ENCODE measurements at places on chromosomes 1 and 21.
A peak's percentile ranks its signal among the peaks of the same experiment; 100 is the strongest.

- DNase-seq: peak; percentile 74
Measured at GRCh38 chr1:151934048-151934493, 24.8 kb upstream of the THEM4 start.

- DNase-seq: no peak
Measured at GRCh38 chr21:34941162-34941561, 107.9 kb downstream of the RUNX1 start.

DNA sequence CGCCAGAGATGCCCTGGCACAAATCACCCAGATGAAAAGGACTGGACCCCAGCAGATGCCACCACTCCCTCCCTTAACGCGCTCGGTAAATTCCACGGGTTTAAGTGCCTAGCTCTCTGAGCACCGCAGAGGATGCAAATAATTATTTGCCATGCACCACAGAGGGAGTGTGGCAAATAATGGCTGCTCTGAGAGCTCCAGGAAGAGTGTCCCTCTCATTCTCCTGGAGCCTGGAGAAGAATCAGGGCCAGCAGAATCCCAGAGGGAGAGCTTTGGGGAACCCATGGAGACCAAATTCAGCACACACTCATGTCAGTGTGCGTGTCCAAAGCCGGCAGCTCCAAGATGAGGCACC, 667 bp downstream of the HHIPL2 start:
- DNase-seq: no peak

DNA sequence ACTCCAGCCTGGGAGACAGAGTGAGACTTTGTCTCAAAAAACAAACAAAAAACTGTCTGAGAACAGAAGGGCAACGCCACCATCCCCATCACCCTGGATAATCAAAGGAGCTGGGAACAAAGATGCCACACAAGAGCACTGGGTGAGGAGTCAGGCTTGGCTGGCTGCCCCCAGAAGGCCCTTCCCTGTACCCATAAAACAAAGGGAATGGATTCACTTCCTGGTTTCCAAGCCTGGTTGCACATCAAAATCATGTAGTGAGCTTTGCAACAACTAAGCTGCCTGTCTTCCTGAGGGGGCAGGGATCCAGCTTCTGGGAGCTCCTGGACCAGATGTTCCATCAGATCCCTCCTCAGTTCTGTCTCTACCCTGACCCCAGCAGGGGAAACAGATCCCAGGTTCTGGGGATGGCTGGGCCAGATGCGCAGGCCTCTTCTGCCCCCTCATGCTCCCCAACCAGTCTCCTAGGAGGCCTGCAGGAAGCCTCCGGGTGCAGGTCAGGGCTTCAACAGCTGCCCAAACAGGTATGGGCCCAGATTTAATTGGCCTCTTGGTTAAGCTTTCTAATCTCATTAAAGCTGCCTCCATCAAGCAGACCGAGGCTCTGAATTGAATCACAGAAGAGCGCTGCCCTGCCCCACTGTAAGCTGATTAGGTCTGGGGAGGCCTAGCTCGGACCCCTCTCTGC, 97.8 kb downstream of the MRPL37 start:
- DNase-seq: peak; percentile 31

DNA sequence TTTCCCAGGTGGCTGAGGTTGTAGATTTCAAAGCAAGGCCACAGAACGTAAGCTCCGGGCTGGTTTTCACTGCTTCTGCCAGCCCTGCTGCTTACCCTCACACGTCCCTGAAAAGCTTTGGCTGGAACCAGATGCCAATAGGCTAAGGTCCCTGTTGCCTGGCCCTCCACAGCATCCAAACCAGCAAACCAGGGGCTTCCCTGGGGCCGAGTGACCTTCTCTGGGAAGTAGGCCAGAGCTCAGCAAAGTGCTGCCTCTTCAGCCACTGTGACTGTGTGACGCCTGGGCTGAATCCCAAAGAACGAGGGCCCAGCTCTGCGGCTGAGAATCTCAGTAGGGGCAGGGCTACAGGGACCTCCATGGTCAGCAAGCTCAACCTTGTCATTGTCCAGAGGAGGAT, 28.9 kb upstream of the RBM15 start:
- no peak for DNase-seq

- no peak for DNase-seq
Measured at GRCh38 chr1:52795464-52795863, 47.1 kb upstream of the ZYG11A start.

- no peak for DNase-seq
Measured at GRCh38 chr1:89631816-89632656, 884 bp upstream of the LRRC8C start.

DNA sequence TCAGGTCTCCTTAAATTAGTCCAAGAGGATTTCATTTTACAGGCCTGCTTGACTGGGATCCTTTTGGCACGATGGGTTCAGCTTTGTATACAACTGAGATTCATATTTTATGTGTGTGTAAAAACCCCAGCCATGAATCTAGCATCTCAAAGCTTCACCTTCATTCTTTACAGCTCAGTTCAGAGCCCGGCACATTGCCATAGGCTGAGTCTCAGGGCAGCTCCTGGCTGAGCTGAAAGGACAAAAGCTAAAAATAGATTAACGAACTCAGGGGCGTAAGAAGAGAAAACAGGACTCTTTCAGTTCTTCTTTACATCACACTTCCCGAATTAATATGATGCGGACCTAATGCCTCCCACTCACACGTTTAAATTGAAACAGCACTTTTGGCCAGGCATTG, 262.8 kb upstream of the PBX1 start:
- no peak for DNase-seq

GRCh38 chr1:54981466-54981865, 1.0 kb downstream of the TMEM61 start:
- no peak for DNase-seq

DNA sequence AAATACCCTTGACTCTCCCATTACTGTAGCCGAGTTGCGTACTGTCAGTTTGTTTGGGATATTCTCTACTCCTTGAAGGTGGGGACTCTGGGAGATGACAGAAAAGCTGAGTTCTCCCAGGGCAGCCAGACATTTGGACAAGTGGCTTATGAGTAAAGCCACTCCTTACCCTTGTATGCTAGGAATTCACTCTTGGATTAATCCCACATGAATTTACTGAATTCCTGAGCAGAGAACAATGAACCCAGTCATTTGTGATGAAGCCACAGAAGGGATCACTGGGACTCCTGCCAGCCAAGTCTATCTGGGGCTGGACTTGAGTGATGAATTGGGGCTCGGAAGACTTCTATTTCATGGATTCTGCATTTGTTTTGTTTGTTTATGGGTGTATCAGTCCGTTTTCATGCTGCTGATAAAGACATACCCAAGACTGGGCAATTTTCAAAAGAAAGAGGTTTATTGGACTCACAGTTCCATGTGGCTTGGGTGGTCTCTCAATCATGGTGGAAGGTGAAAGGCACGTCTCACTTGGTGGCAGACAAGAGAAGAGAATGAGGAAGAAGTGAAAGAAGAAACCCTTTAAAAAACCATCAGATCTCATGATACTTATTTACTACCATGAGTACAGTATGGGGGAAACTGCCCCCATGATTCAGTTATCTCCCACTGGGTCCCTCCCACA, 25.1 kb downstream of the C1orf116 start:
- DNase-seq: peak; percentile 98

Data from fibroblast of pulmonary artery (primary cell).